ENCODE measurements at places on chromosomes 5 and 9.

GRCh38 chr9:126009047-126009446 is 261.9 kb downstream of the PBX3 start:
- DNase-seq, result no peak

DNA sequence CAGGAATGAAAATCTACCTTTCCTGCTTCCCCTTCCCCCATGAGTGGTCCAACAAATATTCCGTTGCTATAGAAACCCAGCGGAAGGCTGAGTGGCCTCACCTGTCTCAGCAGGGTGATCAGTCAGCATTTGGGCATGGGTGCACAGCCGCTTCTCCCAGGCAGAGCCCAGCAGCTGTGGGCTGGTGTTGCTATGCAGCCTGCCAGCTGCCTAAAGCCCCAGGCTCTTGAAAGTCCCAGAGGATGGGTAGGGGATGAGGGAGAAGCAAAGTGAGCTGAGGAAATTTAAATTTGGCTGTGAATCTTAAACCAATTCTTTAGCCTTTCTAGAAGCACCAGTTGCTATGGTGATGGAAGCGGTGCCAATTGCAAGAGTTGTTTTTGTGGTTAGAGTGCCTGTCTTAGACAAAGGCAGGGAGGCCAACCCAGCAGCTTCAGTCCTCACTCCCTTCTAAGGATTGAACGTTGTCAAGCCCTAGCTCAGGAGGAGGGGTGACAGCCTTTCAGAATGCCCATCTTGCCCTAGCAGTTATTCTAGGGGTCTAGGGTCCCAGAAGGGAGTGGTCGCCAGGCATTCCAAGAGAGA is 151.5 kb upstream of the PITX1 start:
- DNase-seq, result peak; percentile 48

DNA sequence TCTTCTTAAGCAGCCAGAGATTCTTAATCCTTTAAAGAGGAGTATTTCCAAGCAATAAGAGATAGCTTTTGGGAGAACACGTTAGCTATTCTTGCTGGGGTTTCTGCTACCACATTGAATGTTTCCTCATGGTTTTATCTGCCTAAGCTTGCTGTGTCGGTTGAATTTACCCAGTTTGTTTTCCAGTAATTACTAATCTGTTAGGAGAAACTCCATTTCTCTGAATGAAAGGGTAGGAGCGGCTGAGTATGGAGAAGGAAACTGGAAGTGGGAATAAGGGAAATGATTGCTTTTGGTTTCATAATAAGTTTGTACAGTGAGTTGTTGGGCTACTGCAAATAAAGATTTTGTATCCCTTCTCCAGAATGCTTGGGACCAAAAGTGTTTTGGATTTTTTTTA is 1.2 kb downstream of the JAK2 start:
- DNase-seq, result no peak

DNA sequence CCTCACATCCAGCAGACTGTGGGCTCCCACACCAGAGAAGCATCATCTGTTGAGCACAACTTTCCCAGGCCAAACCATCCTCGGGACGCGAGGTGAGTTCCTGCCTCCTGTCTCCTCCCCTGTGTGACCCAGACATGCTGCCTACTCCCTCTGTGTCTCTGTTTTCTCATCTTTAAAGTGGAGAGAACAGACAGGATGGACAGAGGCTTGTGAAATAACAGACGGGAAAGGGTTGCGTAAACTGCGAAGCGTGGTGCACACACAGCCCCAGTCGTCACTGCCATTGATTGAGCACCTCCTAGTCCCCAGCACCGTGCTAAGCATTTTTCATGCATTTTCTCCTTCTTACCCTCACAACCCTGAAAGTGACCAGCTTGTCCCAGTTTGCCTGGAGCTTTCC is 52.1 kb upstream of the LMX1B start:
- no peak for DNase-seq

- no peak for DNase-seq
These were observed 246.4 kb downstream of the FAM114A2 start for GRCh38 chr5:153792305-153792704.

- no peak for DNase-seq
These were observed 63.9 kb downstream of the CETN3 start for GRCh38 chr5:90345684-90346083.
